Activated T-cell treated with anti-CD3 and anti-CD28 coated beads, Interleukin-2, amount 50 U/mL, for 24 hours (primary cell): ENCODE measurements at places on chromosomes 16 and 17.

- no peak overlapping the region for H3K4me3 ChIP-seq
- peaks cover 2% of the 10 kb centered on the region for H3K27me3 ChIP-seq
Observed at GRCh38 chr16:87681981-87682570, 79.8 kb downstream of the JPH3 start.

DNA sequence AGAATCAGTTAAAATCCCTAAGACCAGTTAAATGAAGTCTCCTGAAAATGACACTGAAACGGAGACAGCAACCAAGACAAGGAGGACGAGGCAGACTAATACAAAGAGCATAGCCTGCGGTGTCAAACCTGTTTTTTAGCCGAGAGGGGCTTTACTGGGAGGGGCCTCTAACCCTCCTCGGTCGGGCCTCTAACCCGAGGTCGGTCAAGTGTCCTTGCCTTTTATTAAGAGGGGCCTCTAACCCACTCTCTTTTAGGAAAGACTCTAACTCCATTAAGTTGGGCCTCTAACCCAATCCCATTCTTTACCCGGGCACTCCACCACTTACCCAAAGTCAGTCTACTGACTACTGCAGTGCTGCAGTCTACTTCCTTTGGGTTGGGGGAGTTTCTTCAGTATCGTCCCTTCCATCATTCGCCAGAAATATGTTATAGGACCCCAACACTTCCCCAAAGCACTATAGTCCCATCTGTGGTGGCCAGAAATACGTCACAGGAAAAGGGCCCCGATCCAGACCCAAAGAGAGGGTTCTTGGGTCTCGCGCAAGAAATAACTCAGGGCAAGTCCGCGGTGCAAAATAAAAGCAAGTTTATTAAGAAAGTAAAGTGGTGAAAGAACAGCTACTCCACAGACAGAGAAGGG, 39.2 kb upstream of the ARL4D start:
- H3K27ac ChIP-seq, result peak overlapping the region; percentile 100
- H3K27me3 ChIP-seq, result no peaks in the 10 kb centered on the region
- peaks cover 51% of the 10 kb centered on the region for H3K4me1 ChIP-seq
- peak overlapping the region; percentile 77 for H3K4me3 ChIP-seq
- DNase-seq, result no peak

DNA sequence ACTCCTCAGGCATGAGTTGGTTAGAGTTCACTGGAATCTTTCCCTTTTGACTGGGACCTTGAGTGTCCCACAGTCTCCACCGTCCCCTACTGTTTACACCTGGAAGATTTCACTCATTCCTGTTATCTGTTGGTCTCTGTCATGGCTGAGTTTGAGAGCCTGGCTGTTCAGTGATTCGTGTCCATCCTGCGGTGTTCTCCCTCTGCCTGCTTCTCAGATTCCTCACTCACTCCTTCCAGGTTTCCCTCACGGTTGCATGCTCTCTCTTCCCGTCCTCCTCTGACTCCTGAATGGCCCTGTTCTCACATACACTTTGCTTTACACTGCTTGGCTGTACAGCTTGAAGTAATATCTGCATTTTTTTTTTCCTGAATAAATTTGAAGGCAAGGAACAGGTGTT, 24.5 kb downstream of the OR1D5 start:
- no peak overlapping the region for H3K4me3 ChIP-seq

DNA sequence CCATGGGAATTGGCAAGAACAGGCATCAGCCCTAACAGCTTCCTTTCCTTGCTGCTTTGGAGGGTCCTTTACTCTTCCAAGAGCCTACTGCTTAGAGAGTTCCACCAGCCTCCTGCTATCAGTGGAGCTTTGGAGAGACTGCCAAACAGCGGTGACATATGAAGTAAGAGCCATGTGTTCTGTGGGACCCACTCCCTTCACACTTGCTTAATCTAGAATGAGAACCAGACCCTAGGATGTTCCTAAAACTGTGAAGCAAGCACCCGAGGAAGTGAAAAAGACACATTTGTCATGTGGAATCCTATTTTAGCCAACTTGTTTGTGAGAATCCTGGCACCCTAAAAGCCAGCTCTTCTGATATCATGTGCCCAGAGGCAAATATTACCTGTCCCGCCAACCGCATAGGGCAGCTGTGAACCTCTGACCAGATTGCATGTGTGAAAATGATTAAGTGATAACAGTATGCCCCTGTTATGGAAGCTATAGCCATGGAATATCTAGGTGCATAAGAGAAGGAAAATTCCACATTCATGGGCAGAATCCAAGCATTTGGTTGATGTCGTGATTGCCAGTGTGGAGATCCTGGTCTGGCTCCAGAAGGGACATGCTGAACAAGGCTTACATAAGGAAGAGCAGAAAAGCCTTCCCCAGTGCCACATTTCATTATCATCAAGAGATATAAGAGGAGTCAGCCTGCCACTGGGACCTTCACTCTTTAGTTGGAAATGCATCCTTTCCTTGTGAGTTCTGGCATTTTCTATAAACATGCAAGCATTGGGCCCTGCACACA, 18.7 kb downstream of the RCVRN start:
- no peaks in the 10 kb centered on the region for H3K27me3 ChIP-seq
- H3K4me3 ChIP-seq, result no peak overlapping the region
- no peaks in the 10 kb centered on the region for H3K4me1 ChIP-seq

- H3K27ac ChIP-seq, result no peak overlapping the region
- no peaks in the 10 kb centered on the region for H3K27me3 ChIP-seq
- peaks cover 1% of the 10 kb centered on the region for H3K36me3 ChIP-seq
- H3K4me3 ChIP-seq, result no peak overlapping the region
Observed at GRCh38 chr16:78256686-78257375, 157.4 kb downstream of the WWOX start.

GRCh38 chr16:3460121-3460520, 16.6 kb downstream of the NAA60 start:
- H3K27ac ChIP-seq, result peak overlapping the region; percentile 57
- H3K4me1 ChIP-seq, result peaks cover 60% of the 10 kb centered on the region
- peaks cover 15% of the 10 kb centered on the region for H3K36me3 ChIP-seq
- H3K27me3 ChIP-seq, result no peaks in the 10 kb centered on the region
- DNase-seq, result no peak
- peak overlapping the region; percentile 87 for H3K4me3 ChIP-seq

GRCh38 chr16:88453611-88454522, 787 bp downstream of the ZFPM1 start:
- peak overlapping the region; percentile 90 for H3K27ac ChIP-seq
- H3K27me3 ChIP-seq, result no peaks in the 10 kb centered on the region
- peaks cover 34% of the 10 kb centered on the region for H3K4me1 ChIP-seq
- peak overlapping the region; percentile 89 for H3K4me3 ChIP-seq
- DNase-seq, result peak; percentile 61

DNA sequence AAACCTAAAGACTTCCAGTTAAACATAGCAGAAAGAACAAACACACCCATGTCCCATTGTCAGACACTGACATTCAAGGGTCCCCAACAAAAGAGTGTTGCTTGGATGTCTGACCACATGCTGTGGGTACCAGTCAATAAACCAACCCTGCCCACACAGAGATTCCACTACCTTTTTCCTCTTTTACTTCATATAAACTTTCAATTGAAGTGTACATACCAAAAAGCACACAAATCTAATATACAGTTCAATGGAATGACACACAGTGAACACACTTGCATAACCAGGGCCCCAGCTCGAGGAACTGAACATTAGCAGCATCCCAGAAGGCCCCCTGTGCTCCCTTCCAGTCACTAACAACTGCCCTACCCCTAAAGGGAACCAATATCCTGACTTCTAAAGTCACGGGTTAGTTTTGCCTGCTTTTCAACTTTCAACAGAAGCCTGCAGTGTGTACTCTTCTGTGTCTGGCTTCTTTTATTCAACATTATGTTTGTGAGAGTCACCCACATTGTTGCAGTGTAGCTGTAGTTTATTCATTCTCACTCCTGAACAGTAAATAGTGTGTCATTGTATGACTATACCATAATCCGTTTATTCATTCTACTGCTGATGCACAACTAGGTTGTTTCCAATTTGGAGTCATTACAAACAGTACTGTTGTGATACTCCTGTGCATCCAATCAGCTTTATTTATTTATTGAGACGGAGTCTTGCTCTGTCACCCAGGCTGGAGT, 18.0 kb downstream of the CFDP1 start:
- peaks cover 33% of the 10 kb centered on the region for H3K4me1 ChIP-seq
- H3K36me3 ChIP-seq, result peaks cover 33% of the 10 kb centered on the region
- no peak for DNase-seq

DNA sequence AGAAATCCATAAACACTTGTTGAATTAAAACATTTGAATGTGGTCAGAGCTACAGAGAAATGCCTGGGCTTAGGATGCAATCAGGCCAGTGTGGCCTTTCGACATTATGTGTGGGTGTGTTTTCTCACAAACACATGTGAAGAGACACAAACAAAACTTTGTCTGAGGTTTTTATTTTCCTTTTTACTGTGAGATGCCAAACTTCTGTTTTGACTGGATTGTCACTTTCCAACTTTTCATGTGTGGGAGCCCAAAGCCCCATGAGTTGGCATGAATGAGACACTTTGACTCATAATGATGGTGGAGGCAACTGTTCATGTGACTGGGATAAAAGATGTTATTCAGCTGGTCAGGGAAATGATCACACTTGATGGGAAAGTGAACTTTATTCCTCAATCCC, 71.9 kb upstream of the GAS7 start:
- H3K27me3 ChIP-seq, result peaks cover 9% of the 10 kb centered on the region
- H3K4me3 ChIP-seq, result no peak overlapping the region
- DNase-seq, result no peak
- peaks cover 7% of the 10 kb centered on the region for H3K4me1 ChIP-seq

- H3K27ac ChIP-seq, result no peak overlapping the region
- H3K36me3 ChIP-seq, result peaks cover 87% of the 10 kb centered on the region
- DNase-seq, result no peak
Observed at GRCh38 chr16:70759666-70760065, 41.3 kb downstream of the VAC14 start.

DNA sequence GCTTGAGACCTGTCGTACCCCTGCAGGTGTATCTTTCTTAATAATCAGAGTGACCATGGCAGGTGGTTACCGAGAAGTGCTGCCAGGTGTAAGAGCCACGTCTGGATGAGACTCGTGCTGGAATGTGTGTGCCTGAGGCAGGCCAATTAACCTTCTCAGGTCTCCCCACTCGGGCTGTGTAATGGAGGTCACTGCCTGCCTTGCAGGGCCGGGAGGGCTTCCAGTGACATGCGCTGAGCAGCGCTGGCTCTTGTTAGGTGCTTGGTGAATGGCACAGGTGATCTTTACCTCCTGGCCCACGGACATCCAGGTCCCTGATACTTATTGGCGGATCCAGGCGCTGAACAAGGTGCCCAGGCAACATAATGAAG, 4.6 kb upstream of the GSE1 start:
- H3K36me3 ChIP-seq, result no peaks in the 10 kb centered on the region
- DNase-seq, result no peak
- peaks cover 9% of the 10 kb centered on the region for H3K27me3 ChIP-seq
- H3K4me1 ChIP-seq, result peaks cover 37% of the 10 kb centered on the region
- no peak overlapping the region for H3K27ac ChIP-seq

- DNase-seq, result no peak
- H3K27ac ChIP-seq, result peak overlapping the region; percentile 65
- H3K4me1 ChIP-seq, result no peaks in the 10 kb centered on the region
- H3K27me3 ChIP-seq, result no peaks in the 10 kb centered on the region
- H3K4me3 ChIP-seq, result no peak overlapping the region
Observed at GRCh38 chr17:80358131-80358530, 56.8 kb upstream of the ENDOV start.

DNA sequence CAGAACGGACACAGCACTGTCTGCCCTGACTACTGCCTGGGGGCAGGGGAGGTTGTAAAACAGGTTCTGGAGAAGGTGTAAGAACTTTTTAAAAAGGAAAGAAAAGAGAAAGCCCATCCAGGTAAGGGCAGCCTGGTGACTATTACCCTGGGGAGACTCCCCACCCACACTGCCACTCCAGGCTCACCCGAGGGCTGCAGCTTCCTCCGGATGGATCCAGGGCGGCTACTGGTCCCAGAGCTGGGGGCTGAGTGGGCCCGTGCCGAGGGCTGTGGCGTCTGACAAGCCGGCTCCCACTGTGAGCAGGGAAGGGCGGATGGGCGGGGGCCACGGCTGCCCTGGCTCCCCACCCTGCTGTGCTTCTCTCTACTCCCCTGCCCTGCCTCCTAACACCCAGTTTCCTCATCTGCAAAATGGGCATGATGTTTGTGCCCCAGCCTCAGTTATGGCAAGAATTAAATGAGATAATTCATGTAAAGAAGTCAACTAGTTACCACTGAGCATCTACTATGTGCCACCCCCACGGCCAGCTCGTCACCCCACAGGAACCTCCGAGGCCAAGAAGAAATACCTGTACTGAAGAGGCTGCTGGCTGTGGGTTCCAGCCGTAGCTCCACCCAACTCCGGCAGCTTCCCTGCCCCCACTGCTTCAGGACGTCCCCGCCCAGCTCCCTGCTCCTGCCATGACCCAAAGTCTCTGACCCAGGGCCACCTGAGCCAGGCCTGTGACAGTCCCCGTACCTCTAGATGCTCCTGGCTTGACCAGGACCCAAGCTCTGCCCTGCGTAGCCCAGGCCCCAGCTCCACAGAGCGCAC, 24.2 kb downstream of the KATNB1 start:
- peaks cover 24% of the 10 kb centered on the region for H3K36me3 ChIP-seq
- H3K4me1 ChIP-seq, result peaks cover 2% of the 10 kb centered on the region
- no peak overlapping the region for H3K4me3 ChIP-seq
- no peak overlapping the region for H3K27ac ChIP-seq
- no peak for DNase-seq

- no peaks in the 10 kb centered on the region for H3K27me3 ChIP-seq
- no peak within 1 kb of the TSS for H3K27ac ChIP-seq
Observed at GRCh38 chr16:57358527-57359095, at the start of gene CCL22. TSS of gene CCL22 (plus strand) at chr16:57358783. CDS start at chr16:57358817, 34 bp downstream.

- H3K27ac ChIP-seq, result no peak overlapping the region
- no peak for DNase-seq
- H3K4me3 ChIP-seq, result no peak overlapping the region
- H3K27me3 ChIP-seq, result no peaks in the 10 kb centered on the region
Observed at GRCh38 chr16:89596061-89596689, 17.3 kb upstream of the DPEP1 start.

- H3K36me3 ChIP-seq, result peaks cover 65% of the 10 kb centered on the region
- H3K27ac ChIP-seq, result peak overlapping the region; percentile 18
- H3K4me1 ChIP-seq, result peaks cover 6% of the 10 kb centered on the region
- no peak overlapping the region for H3K4me3 ChIP-seq
- DNase-seq, result no peak
- no peaks in the 10 kb centered on the region for H3K27me3 ChIP-seq
Observed at GRCh38 chr16:3587547-3588110, 10.4 kb upstream of the NLRC3 start.
